CD14-positive monocyte (primary cell): ENCODE measurements at places on chromosomes 5 and 9.
A peak's percentile ranks its signal among the peaks of the same experiment; 100 is the strongest.

- H3K27me3 ChIP-seq = no peaks in the 10 kb centered on the region
- no peaks in the 10 kb centered on the region for H3K36me3 ChIP-seq
- H3K4me3 ChIP-seq = no peak overlapping the region
- no peaks in the 10 kb centered on the region for H3K4me1 ChIP-seq
- H3K27ac ChIP-seq = no peak overlapping the region
- DNase-seq = no peak
Observed at GRCh38 chr9:19768798-19769197, 20.0 kb downstream of the SLC24A2 start.

DNA sequence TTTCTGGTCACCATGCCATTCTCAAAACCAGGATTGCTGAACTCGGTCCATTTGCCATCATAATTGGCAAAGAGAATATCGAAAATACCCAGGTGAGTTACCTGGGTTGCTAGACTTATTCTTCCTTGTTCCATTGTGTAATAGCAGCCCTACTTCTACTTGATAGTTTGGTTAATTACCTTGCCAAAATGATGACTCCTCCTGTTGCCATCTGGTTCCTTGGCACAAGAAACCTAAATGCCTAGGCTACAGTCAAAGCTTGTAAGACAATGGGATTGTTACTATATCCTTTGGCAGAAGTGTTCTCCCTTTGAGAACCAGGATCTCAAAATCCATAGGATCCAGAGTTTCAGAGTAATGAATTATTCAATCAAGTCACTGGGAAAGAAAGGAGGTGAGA, 373.2 kb upstream of the ACTBL2 start:
- no peaks in the 10 kb centered on the region for H3K36me3 ChIP-seq
- no peaks in the 10 kb centered on the region for H3K27me3 ChIP-seq

GRCh38 chr9:119086590-119086989, 282.6 kb downstream of the BRINP1 start:
- no peaks in the 10 kb centered on the region for H3K36me3 ChIP-seq
- H3K27me3 ChIP-seq = no peaks in the 10 kb centered on the region
- no peaks in the 10 kb centered on the region for H3K4me1 ChIP-seq
- H3K27ac ChIP-seq = no peak overlapping the region
- no peak overlapping the region for H3K4me3 ChIP-seq

GRCh38 chr5:32319926-32320543, 7.3 kb upstream of the MTMR12 start:
- no peak overlapping the region for H3K4me3 ChIP-seq
- DNase-seq = no peak
- H3K27ac ChIP-seq = no peak overlapping the region

GRCh38 chr5:457195-457961, 14.4 kb downstream of the EXOC3 start:
- H3K4me1 ChIP-seq = no peaks in the 10 kb centered on the region
- peaks cover 100% of the 10 kb centered on the region for H3K36me3 ChIP-seq
- no peak overlapping the region for H3K4me3 ChIP-seq
- no peak for DNase-seq
- no peaks in the 10 kb centered on the region for H3K27me3 ChIP-seq
- no peak overlapping the region for H3K27ac ChIP-seq

GRCh38 chr9:120917929-120918762, 8.4 kb downstream of the TRAF1 start:
- no peak overlapping the region for H3K4me3 ChIP-seq
- no peaks in the 10 kb centered on the region for H3K27me3 ChIP-seq
- H3K4me1 ChIP-seq = no peaks in the 10 kb centered on the region
- no peak for DNase-seq

GRCh38 chr9:126626127-126626925, 12.6 kb downstream of the LMX1B start:
- H3K36me3 ChIP-seq = no peaks in the 10 kb centered on the region
- H3K4me3 ChIP-seq = peak overlapping the region; percentile 4
- H3K4me1 ChIP-seq = peaks cover 4% of the 10 kb centered on the region
- H3K27me3 ChIP-seq = peaks cover 99% of the 10 kb centered on the region
- no peak for DNase-seq

- H3K27me3 ChIP-seq = no peaks in the 10 kb centered on the region
- no peaks in the 10 kb centered on the region for H3K4me1 ChIP-seq
- no peak for DNase-seq
- no peak overlapping the region for H3K4me3 ChIP-seq
Observed at GRCh38 chr5:58565033-58565432, 17.8 kb upstream of the RAB3C start.

DNA sequence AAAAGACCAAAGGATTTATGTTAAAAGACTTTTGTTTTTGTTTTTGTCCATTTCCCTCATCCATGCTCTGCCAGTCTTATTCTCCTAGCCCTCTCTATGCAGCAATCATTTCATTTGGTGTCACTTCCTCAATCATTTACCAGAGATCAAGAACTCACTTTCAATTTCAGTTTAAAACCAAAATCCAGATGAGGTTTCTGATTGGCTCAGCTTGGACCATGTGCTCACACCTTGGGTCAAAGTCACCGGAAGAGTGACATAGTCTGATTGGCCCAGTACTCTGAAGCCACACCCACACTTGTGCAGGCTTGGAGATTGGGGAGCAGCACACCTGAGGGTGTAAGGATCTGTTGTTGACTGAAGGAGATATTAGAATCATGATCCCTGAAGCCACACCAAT, 79.6 kb downstream of the TLR4 start:
- H3K27me3 ChIP-seq = no peaks in the 10 kb centered on the region
- peak overlapping the region; percentile 46 for H3K4me3 ChIP-seq
- H3K27ac ChIP-seq = peak overlapping the region; percentile 83
- peaks cover 42% of the 10 kb centered on the region for H3K4me1 ChIP-seq
- DNase-seq = peak; percentile 89
- H3K36me3 ChIP-seq = no peaks in the 10 kb centered on the region

GRCh38 chr5:32346869-32347268, 34.1 kb upstream of the MTMR12 start:
- no peaks in the 10 kb centered on the region for H3K4me1 ChIP-seq
- H3K4me3 ChIP-seq = no peak overlapping the region
- H3K27ac ChIP-seq = no peak overlapping the region
- DNase-seq = no peak

GRCh38 chr5:29796013-29796412, 1397.5 kb upstream of the CDH6 start:
- H3K4me3 ChIP-seq = no peak overlapping the region
- no peak overlapping the region for H3K27ac ChIP-seq
- no peaks in the 10 kb centered on the region for H3K27me3 ChIP-seq
- H3K36me3 ChIP-seq = no peaks in the 10 kb centered on the region
- no peak for DNase-seq

- no peaks in the 10 kb centered on the region for H3K36me3 ChIP-seq
- H3K27ac ChIP-seq = no peak overlapping the region
- H3K27me3 ChIP-seq = no peaks in the 10 kb centered on the region
Observed at GRCh38 chr5:95627971-95628810, 8.3 kb downstream of the GPR150 start.

GRCh38 chr5:68380078-68380477, 164.5 kb downstream of the PIK3R1 start:
- no peaks in the 10 kb centered on the region for H3K27me3 ChIP-seq
- DNase-seq = no peak
- H3K36me3 ChIP-seq = no peaks in the 10 kb centered on the region
- H3K4me1 ChIP-seq = peaks cover 14% of the 10 kb centered on the region

GRCh38 chr9:109969011-109969410, 189.0 kb downstream of the PALM2AKAP2 start:
- no peak overlapping the region for H3K4me3 ChIP-seq
- no peaks in the 10 kb centered on the region for H3K36me3 ChIP-seq
- peaks cover 2% of the 10 kb centered on the region for H3K27me3 ChIP-seq
- DNase-seq = no peak

DNA sequence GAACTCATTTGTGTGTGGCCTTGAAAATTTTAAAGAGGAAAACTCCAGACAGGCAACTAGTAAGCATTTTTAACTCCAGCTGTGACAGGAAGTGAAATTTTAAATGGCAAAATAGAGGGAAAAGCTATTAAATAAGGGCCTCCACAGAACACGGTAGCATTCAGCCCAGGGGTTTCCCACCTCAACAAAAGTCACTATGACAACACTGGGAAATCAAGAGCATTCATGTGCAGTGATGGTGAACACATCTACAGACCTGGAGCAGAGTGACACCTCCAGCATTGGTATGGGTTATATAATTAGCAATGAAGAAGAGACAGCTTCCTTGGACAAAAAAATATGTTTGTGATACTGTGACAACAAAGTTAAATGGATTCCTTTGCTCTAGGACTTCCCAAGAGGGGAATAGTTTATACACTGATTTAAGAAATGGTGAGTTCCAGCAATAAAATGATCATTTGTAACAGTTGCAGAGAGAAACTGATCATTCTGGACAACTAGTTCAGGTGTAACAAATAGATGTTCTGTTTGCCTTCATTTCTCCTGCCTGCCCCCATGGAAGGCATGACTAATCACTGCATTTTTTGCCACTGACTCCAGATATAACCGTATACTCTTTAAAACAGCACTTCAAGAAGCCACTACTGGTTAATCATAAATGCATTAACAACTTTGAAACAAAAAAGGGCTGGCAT, 93.3 kb upstream of the SLC44A1 start:
- no peaks in the 10 kb centered on the region for H3K36me3 ChIP-seq
- DNase-seq = no peak
- no peaks in the 10 kb centered on the region for H3K27me3 ChIP-seq
- no peak overlapping the region for H3K27ac ChIP-seq
- peaks cover 18% of the 10 kb centered on the region for H3K4me1 ChIP-seq

- H3K27ac ChIP-seq = no peak overlapping the region
- no peak overlapping the region for H3K4me3 ChIP-seq
- H3K27me3 ChIP-seq = peaks cover 39% of the 10 kb centered on the region
- DNase-seq = no peak
- H3K36me3 ChIP-seq = no peaks in the 10 kb centered on the region
Observed at GRCh38 chr9:136979769-136980587, 2.7 kb downstream of the PTGDS start.

GRCh38 chr5:127331890-127332649, 41.5 kb downstream of the MEGF10 start:
- H3K27ac ChIP-seq = no peak overlapping the region
- H3K36me3 ChIP-seq = no peaks in the 10 kb centered on the region
- H3K4me1 ChIP-seq = no peaks in the 10 kb centered on the region
- H3K27me3 ChIP-seq = no peaks in the 10 kb centered on the region
- H3K4me3 ChIP-seq = no peak overlapping the region

DNA sequence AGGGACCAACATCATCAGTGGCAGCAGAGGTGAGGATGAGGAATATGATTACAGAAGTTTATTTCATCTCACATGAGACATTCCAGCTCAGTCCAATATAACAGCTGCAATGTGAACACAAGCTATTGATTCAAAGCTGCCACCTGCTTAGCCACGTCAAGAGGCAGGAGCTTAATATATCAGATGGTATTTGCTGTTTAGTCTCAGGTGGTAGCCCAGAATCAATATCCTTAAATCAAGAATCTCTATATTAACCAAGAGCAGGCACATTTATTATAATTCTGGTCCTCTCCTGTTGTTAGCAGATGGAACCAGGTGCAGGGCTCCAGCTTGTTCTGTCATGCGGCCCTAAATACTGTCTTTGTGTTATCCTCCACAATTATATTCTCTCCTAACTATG, 431.6 kb downstream of the ICE1 start:
- no peaks in the 10 kb centered on the region for H3K36me3 ChIP-seq
- no peak for DNase-seq
- H3K27me3 ChIP-seq = no peaks in the 10 kb centered on the region
- H3K4me1 ChIP-seq = no peaks in the 10 kb centered on the region
- H3K27ac ChIP-seq = no peak overlapping the region

- no peaks in the 10 kb centered on the region for H3K36me3 ChIP-seq
- peaks cover 11% of the 10 kb centered on the region for H3K4me1 ChIP-seq
- H3K4me3 ChIP-seq = no peak overlapping the region
- H3K27ac ChIP-seq = no peak overlapping the region
Observed at GRCh38 chr5:150159741-150160179, 4.1 kb upstream of the PDGFRB start.

DNA sequence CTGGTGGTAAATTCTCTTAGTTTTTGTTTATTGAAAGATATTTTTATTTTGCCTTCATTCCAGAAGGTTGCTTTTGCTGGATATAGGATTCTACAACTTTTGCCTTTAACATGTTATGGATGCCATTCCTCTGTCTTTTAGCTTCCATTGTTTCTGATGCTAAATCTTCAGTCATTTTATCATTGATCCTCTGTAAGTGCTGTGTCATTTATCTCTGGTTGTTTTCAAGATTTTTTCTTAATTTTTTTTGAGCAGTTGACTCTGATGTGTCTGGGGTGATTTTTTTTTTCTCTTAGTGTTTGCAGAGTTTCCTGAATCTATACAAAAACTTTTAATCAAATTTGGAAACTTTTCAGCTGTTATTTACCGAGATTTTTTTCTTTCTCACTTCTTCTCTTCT, 6.4 kb downstream of the CARD6 start:
- no peak for DNase-seq
- H3K4me3 ChIP-seq = no peak overlapping the region
- H3K36me3 ChIP-seq = peaks cover 14% of the 10 kb centered on the region
- H3K4me1 ChIP-seq = peaks cover 29% of the 10 kb centered on the region

DNA sequence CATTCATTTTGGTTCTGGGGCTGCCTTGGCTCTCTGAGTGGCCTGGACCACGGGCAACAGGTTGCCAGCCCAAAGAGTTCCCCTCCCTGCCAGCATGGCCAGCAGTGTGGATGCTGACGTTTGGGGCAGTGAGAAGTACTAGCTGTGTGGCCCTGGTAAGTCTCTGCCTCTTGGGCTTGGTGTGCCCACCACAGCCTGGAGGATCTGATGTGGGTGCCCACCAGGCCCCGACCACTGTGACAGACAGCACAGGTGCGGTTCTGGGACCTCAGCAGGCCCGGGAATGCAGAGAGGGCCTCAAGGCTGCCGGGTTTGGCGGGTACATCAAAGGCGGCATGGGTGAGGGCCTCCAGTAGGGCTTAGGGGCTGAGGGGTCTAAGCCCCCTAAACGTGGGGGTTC, 33.6 kb upstream of the PITX1 start:
- DNase-seq = no peak
- no peak overlapping the region for H3K27ac ChIP-seq
- no peak overlapping the region for H3K4me3 ChIP-seq
- no peaks in the 10 kb centered on the region for H3K36me3 ChIP-seq
